ENCODE measurements at places on chromosomes 1 and 21. TPM values are rescaled to one million over a fixed set of nuclear protein-coding genes. Genes with fewer than 3 reads are reported as not detected.
A peak's percentile ranks its signal among the peaks of the same experiment; 100 is the strongest.

DNA sequence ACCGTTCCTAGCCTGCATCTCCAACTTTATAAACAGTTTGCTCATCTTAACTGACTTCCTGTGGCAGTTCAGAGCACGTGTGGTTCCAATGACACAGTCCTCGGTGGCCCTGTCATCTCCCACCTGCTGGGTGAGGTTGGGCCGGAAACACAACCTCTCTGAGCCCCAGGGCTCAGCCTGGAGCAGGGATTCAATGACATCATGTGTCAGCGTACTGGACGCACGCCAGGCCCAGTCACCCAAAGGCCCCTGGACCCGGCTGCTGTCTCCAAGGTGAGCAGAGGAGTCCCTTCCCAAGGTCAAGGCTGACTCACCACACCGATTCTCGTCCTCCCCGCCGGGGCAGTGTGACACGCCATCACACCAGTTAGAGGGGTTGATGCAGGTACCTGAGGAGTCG is 19.9 kb downstream of the TMPRSS2 start:
- DNase-seq = peak; percentile 15

The KRTAP19-7 gene
- total RNA-seq = not detected

The FGR gene
- not detected for total RNA-seq

- peak; percentile 94 for DNase-seq
Measured at GRCh38 chr1:207027206-207027777, 5.3 kb downstream of the C1orf116 start.

DNA sequence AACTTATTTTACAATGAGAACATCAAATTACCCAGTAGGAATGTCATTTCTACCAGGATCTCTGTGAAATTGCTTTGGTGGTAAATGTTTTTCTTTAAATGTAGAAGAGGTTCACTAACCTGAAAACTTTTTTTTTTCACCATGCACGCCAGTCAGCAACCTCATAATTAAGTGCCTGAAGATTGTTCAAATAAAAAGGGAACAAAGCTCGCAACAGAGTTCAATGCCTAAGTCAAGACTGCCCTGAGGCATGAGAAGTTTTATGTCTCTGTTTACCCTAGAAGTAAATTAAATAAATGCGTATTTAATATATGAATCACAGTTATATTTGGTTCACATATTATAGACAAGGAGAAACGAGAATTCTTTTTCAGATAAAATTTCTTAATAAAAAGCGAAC is 13.8 kb upstream of the SYDE2 start:
- no peak for DNase-seq

The CFAP126 gene
- total RNA-seq = not detected

DNA sequence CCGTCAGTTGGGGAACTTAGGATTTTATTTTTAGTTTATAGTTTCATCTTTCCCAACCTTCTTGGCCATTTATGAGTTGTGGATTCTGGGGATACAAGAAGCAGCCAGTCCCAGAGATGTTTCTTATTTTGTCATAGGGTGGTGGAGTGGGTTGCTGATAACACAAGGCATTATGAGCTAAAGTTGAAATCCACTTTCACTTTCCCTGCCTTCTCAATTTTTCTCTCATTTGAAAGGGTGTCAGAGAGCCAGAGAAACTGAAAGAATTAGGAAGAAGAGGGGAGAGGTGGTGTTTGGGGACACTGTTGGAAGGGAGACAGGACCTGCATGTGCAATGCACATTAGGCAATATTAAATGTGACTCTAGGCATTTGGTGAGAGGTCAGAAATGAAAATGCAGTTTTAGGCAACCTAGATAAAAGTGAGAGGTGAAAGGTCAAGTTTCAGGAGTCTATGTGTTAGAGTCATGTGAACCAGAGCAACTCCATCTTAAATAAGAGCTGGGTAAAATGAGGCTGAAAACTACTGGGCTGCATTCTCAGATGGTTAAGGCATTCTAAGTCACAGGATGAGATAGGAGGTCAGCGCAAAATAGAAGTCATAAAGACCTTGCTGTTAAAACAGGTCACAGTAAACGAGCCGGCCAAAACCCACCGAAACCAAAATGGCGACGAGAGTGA is 71.1 kb upstream of the F3 start:
- DNase-seq = no peak

- DNase-seq = no peak
Measured at GRCh38 chr1:93770640-93771039, 89.0 kb upstream of the BCAR3 start.

DNA sequence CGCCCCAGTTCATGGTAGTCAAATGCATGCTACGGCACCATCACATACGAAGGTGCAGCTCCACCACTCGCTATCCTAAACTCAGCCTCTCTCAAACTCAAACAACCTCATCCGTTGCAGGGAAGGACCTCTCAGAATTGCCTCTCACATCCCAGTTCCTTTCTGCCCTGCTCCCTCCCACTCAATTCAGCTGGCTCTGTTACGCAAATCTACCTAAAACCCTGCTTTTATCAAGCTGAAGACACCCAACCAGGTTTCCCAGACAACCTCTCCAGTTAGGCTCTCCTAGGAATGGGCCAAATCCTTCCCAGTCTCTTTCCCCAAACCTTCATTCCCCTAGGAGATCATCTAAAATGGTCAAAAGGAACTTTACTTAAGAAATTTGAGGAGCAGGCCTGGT is 62.9 kb downstream of the CLSTN1 start:
- DNase-seq = no peak

GRCh38 chr1:38652217-38652616 is 207.4 kb downstream of the RRAGC start:
- DNase-seq = no peak

DNA sequence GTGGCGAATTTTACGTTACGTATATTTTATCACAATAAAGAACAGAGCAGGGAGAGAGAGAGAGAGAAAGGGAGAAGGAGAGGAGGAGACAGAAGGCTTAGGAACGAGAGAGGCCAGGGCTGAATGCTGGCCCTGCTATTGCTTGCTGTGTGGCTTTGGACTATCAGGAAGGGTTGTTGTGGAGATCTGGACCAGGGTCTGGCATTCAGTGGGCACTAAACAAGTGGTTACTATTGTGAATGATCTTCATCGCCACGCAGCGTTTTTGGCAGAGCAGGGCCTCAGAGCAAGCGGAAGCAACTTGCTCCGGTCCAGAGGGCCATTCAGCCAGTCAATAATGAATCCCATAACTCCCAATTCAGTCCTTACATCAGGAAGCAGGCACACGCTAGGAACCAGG is 26.4 kb downstream of the PIK3C2B start:
- DNase-seq = no peak

GRCh38 chr21:33377221-33377920 is 25.8 kb upstream of the IFNGR2 start:
- DNase-seq = no peak

DNA sequence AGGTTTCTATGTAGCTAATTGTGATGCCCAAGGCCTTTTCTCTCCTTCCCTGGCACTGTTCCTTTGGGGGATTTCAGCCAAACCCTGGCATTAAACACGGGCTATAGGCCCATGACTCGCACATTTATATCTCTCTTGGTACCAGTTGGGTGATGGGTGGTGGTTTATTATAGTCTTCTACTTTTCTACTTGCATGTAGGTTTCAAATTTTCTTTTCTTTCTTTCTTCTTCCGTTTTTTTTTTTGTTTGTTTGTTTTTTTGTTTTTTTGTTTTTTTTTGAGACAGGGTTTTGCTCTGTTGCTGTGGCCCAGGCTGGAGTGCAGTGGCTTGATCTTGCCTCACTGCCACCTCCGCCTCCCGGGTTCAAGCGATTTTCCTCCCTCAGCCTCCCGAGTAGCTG is 1.1 kb downstream of the IL10RB start:
- DNase-seq = no peak

DNA sequence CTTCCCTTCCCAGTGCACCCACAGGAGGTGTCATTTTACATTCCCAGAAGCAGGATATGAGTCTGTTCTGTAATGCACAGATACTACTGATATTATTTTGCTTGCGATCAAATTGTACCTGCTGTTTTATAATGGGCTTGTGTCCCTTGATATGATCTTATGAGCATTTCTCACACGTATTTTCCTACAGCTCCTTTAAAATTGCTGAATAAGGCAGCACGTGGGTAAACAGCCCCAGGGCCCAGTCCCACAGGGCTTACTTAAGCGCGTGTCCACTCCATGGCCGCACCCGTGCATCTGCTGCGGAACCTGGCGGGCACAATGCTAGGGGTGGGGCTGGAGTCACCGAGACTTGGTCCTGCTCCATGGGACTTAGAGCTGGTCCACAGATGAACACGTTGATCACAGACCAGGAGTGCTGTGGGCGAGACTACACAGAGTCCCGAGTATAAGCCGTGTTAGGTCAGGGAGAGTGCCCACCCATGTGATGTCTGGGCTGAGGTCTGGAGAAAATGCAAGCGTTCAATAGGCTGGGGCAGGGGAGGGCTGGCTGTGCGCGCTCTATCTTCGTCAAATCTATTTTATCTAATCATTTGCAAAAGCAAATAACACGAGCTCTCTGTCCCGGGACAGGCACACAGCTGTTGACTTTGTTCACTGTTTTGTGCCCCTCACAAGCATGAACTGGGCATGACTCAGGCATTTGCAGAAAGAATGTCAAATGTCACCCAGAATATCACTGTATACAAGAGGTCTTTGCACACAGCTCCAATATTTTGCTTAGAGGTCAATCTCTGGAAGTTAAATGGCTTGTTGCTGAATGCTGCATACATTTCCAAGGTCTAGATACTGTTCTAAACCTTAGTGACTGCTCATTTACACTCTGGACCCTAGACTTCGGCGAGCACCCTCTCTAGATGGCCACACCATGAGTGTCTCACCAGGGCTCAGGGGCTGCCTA is 119.3 kb downstream of the CRYAA start:
- no peak for DNase-seq

DNA sequence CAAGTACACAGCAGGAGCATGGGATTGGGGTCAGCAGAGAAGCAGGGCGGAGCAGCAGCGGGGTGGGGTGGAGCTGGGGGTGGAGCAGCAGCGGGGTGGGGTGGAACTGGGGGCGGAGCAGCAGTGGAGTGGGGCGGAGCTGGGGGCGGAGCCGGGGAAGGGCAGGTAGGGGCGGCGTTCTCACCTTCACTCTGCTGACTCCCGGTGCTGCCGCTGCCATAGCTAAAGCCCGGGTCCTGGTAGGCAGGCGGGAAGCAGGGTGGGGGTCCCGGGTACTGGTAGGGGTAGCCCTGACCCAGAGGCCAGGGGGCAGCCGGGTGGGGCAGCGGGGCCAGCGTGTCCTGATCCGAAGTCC is 6.7 kb downstream of the TAS1R3 start:
- DNase-seq = no peak

The ADPRS gene
- total RNA-seq = 112 TPM

The PRR9 gene
- 2.0 TPM for total RNA-seq

GRCh38 chr1:184629266-184629665 is 125.4 kb downstream of the EDEM3 start:
- DNase-seq = no peak

DNA sequence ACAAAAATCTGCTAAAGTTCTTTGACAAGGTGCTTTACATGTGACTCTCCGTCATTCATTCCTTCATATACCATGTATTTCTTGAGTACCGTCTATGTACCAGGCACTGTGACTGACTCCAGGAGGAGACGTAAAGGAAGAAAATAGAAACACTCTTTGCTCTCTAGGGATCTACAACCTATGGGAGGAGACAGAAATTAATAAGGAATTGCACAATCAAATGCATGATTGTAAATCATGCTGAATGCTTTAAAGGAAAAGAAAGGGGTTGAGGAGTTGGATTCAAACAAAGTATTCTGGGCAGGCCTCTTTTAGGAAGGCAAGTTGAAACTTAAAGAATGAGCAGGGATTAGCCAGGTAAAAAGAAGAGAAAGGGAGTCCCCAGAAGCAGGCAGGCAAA is 239.1 kb upstream of the FGGY start:
- DNase-seq = no peak

GRCh38 chr1:246437961-246438360 is 69.1 kb downstream of the SMYD3 start:
- no peak for DNase-seq

The LCK gene
- 0.16 TPM for total RNA-seq

DNA sequence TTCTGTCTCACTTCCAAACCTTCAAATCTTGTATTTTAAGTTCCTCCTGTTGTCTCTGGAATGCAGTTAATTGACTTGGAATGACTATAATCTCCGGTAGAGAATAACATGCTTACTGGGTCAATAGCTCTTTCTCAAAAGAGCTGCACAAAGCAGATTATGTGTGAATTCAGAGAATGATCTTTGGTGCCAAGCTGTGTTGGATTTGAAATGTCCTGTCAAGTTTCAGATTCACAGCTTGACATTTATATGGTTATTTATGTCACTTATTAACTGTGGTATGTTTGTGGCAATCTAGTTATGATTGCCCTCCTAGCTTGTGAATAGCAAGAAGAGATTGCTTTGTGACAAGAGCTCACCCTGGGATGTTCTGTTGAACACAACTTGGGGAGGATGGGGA is 128.3 kb upstream of the KCNE2 start:
- DNase-seq = no peak

GRCh38 chr1:11738783-11739182 is 2.8 kb downstream of the AGTRAP start:
- no peak for DNase-seq

DNA sequence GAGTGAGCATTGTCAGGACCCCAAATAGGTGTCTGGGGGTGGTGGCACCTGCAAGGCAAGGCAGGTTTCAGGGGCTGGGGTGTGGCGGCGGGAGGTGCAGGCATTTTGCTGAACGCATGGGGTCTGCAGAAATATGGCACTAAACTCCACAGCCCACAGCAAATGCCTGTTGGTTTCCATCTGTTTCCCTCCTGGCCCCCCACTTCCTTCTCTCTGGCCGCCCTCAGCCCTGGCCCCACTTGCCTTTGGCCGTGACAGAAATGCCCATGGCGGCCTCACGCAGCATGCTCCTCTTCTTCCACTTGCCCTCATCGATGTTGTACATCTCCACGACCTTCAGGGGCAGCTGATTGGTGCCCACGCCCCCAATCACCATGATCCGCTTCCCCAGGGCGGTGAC is 13.7 kb downstream of the KLHDC8A start:
- DNase-seq = no peak

The SPATA6 gene
- total RNA-seq = not detected

The SPOCD1 gene
- total RNA-seq = 16.4 TPM

GRCh38 chr1:227952374-227953021 is 4.8 kb upstream of the WNT9A start:
- no peak for DNase-seq

The CELA3B gene
- total RNA-seq = not detected

- no peak for DNase-seq
Measured at GRCh38 chr1:2068951-2069350, 18.7 kb downstream of the PRKCZ start.

The RGS2 gene
- total RNA-seq = 5.2 TPM

GRCh38 chr1:233327651-233328141 is at the start of gene MAP3K21:
Gene MAP3K21, plus strand, starts transcription at chr1:233327724. Its CDS starts 305 bp downstream, at chr1:233328029.
- no peak for DNase-seq

GRCh38 chr1:239795304-239795703 is 296.4 kb upstream of the FMN2 start:
- DNase-seq = no peak

DNA sequence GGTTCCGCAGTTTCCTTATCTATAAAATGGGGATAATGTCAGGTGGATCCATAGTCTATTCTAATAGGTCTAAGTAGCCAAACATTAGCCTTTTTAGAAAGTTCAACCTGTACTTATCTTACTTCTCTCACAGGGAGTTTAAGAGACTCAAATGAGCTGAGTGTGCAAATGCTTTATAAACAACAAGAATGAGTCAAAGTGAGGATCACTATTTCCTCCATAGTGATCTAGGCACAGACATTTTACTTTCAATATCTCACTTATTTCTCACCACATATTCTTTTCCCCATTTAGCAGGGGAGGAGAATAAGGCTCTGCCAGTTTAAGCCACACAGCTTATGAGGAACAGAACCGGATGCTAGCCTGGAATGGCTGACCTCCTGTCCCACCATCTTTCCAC is 92.1 kb upstream of the LMO4 start:
- DNase-seq = peak; percentile 10
